T1000 (cell line): ENCODE measurements at places on chromosomes 1 and 21.

DNA sequence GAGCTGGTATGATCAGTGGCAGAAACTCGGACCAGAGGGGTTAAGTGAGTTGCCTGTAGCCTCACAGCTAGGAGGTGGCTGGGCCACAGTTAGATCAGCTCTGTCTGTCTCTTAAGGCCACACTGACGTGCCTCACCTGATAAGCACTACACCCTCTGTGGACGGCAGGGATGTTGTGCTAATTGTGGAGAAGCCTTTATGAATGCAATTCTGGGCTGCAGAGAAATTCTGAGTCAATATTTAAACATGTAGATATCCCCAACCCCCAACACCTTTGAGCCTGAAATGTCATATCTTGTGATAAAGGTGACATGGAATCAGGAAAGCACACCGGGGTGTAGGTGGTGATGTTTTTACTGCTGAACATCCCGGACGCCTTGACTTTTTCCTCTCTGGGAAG, 88.3 kb downstream of the KCNJ6 start:
- DNase-seq = no peak

DNA sequence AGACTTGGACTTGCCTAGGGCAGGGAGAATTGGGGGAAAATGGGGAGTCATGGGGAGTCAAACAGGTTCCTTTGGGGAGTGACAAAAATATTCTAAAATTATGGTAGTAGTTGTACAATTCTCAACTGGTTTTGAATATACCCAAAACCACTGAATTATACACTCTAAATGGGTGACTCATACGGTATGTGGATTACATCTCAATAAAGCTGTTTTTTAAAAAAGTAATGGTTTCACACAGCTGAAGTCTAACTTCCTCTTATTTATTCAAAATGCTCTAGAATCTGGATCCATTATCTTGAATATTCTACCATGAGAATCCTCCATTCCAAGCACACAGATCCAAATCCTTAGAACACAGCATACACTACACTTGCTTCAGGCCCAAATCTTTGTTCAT, 11.1 kb downstream of the EIF4G3 start:
- no peak for DNase-seq

DNA sequence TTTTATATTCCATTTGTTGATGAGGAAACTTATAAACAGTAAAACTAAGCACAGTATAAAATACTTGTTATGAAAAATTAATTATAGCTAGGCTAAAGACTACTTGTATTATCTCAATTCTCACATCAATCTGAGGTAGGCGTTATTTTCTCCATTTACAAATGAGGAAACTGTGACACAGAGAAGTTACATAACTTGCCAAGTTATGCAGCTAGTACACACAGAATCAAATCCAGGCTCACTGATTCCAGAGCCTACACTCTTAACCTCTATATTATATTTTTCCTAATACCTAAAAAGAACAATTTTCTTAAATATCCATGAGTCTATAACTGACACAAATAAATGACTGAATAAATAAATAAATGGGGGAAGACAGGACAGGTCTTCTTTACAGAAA, 11.2 kb upstream of the VPS45 start:
- DNase-seq = no peak

- DNase-seq = no peak
Measured at GRCh38 chr1:217049721-217050120, 326.5 kb upstream of the ESRRG start.

GRCh38 chr1:92030656-92031107, 897 bp downstream of the EPHX4 start:
- DNase-seq = peak; percentile 29

DNA sequence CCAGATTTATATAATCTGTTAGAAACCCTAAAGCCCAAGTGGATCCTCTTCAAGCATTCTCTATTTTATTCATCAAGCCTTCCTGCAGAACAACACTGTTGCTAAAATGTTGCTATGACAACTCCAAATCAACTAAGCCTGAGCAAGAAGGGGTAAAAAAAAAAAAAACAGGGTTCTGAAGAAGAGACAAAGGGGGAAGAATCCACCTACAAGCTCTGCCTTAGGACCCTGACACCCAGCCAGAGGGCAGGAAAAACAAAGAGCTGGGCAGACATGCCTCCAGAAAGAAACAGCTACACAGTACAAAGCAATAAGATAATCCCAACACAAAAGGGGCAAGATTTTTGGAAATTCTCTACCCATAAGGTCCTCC, 1.3 kb downstream of the USF1 start:
- no peak for DNase-seq

DNA sequence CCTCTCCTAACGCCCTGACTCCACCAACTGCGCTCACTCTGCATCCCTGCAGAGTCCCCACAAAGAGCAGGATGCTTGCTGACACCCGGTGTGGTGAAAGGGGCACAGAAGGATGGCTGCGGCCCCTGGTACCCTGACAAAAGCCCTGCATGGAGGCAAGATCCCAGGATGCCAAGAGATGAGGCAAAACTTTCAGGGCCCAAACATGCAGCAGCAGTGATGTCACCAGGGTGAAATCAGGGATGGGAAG, 36.6 kb downstream of the SLC9A1 start:
- no peak for DNase-seq

DNA sequence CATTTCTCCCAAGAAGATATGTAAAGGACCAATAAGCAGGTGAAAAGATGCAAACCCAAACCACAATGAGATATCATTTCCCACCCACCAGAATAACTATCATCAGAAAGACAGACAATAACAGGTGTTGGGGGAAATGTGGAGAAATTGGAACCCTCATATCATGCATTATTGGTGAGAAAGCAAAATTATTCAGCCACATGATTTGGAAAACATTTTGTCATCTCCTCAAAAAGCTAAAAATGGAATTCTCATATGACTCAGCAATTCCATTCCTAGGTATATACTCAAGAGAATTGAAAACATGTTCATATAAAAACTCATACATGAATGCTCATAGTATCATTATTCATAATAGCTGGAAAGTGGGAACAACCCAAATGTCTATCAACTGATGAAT, 25.1 kb upstream of the RNF186 start:
- no peak for DNase-seq

DNA sequence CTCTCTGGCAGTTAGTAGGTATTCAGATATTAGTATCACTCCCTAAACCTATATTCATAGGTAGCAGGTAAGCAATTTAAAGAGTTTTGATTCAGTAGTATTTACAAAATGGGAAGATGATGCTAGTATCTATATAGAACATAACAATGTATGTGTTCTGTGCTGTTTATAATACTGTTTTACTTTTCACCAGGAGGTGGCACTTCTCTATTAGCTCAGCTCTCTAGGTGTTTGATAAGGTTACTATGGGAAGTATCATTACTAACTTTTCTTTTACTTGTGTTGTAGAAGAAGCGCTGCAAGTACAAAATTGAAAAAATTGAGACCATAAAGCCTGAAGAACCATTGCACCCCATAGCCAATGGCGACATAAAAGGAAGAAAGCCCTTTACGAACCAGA, 49.4 kb upstream of the FASLG start:
- DNase-seq = no peak

GRCh38 chr1:20992322-20993056, 184.2 kb downstream of the EIF4G3 start:
- DNase-seq = no peak

- no peak for DNase-seq
Measured at GRCh38 chr1:228969953-228970800, 234.9 kb downstream of the RHOU start.

GRCh38 chr1:67618285-67619018, 66.5 kb upstream of the GADD45A start:
- no peak for DNase-seq

GRCh38 chr1:21335750-21336224, 45.5 kb upstream of the ECE1 start:
- DNase-seq = peak; percentile 51

DNA sequence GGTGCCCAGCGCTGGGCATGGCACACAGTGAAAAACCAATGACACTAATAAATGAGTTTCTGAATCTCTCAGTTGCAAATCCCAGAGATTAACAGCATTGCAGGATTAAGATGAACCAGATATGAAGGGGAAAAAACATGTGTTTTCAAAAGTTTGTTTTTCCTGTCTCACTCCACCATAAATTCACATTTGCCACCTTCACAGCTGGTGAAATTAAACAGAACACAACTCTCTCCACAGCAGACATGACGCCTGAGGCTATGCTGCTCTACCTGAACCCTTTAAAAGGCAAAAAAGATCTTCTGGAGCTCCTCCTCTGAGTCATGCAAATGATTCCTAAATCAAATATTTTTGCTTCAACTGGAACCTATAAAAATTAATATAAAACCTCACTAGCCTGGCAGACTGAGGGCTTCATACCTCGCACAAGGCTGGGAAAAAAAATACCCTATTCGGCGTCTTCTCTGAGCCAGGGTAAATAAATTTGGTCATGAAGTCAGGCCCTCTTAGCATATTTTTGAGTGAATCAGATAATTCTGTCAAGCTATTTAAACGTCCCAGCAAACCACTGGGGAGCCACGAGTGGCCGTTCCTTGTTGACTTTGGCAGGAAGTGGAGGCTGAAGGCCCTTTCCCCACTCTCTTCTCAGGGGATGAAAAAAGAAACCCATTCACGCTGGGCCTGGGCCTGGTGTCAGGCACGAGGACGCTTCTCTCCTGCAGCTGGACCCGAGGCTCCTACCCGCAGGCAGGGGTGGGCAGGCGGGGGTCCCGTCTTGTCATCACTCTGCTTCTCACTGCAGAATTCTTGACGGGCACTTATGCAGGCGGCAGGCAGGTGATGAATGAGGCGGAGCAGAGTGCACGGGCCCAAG, 53.0 kb downstream of the DMRTB1 start:
- no peak for DNase-seq

- no peak for DNase-seq
Measured at GRCh38 chr21:36149788-36150711, 6.6 kb upstream of the DOP1B start.

- DNase-seq = no peak
Measured at GRCh38 chr1:183810121-183810520, 5.2 kb downstream of the RGL1 start.

DNA sequence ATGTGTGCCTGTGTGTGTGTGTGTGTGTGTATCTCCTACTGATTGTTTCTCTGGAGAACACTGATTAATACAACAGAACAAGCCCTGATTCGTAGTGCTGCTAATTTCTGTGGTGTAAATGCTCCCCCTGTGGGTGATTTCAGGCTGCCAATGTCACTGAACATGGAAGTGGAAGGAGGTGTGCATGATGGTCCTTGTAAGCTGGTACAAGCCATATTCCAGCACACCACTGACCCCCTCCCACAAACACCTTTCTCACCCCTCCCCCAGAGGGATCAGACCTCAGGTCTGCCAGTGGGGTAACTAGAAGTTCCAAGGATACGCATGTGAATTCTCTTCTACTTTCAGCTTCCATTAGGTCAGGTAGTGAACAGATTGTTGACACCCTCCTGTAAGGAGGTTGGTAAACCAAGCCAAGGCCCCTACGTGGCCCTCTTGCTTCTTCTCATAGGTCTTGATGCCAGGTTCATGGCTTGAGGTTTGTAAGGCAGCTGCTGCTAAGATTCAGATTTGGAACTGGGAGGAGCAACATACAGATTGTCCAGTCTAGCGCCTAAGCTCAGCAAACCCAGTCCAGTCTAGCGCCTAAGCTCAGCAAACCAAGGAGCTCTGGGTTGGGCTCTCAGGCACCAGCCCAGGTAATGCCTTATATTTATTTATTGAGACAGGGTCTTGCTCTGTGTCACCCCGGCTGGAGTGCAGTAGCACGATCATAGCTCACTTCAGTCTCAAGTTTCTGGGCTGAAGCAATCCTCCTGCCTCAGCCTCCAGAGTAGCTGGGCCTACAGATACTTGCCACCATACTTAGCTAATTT, 38.7 kb downstream of the DHCR24 start:
- DNase-seq = no peak

GRCh38 chr1:67850151-67850551, 16.9 kb upstream of the GNG12 start:
- peak; percentile 36 for DNase-seq

- DNase-seq = no peak
Measured at GRCh38 chr1:47465605-47466004, 27.8 kb downstream of the FOXD2 start.

GRCh38 chr1:227845147-227845458, 29.6 kb downstream of the PRSS38 start:
- DNase-seq = no peak

GRCh38 chr1:225712391-225712790, 59.5 kb upstream of the ENAH start:
- DNase-seq = no peak

GRCh38 chr1:1799716-1800115, 21.4 kb upstream of the NADK start:
- no peak for DNase-seq

DNA sequence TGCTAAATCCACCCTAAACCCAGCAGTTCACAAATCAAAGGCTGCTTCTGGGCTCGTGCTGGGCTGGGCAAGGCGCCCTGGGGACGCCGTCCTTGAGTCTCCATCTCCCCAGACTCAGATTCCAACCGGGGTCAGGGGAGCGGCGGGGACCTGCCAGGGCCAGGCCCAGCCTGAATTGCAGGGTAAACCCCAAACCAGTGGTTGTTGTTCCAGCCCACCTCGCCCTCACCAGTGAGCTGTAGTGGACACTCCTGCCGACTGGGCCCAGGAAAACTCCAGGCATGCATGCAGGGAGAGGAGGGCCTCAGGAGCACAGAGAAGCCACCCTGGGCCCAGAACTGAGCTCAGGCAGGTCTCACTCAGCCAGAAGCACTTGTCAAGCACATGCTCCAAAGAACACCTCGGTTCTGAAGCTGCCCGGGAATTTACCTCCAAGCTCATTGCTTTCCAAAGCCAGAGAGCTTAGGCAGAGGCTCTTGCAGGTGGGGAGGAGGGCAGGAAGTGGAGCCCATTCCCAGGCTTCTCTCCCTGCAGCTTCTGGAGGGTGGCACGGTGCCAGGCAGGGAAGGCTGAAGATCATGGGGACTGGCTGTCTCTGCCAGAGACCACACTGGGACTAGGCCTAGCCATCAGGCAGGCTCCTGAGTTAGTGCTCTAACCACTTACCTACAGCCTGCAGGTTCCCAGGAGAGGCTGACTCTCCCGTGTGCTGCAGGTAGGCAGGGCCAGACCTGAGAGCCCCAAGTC, 437.0 kb downstream of the MATN1 start:
- no peak for DNase-seq

DNA sequence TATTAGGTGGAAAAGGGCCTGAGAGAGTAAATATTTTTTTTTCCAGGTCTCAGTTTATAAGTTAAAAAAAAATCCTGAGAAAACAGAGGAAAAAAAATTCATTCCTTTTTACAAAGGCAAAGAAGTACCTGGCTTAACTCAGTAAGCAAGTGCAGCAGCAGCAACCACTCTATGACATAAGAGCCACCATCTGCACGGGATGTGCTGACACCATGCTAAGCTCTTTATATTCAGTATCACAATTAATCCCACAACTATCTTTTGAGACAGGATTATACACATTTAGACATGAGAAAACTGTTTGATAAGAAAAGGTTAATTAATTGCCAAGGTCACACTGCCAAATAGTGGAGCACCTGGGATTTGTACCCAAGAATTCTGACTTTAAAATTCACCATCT, 13.4 kb upstream of the DPT start:
- no peak for DNase-seq

DNA sequence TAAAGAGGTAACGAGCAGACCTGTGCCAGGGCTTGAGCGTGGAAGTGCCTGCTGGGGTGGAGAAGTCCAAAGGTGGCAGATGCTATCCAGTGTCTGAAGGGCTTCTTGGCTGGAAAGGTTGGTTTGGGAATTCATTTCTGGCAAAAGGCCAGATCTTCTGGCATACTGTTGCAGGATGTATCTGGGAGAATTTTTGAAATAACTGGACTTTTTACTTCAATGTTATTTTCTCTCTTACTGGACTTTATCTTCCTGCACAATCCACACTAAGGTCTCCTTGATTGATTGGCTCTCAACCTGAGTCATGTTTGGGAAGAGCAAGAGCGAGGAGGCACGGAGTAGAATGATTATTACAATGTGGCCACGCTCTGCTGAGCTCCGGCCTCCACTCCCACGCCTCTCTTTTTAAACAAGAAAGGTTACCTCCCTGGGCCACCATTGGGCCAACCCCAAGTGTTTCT, 278.4 kb downstream of the TM2D1 start:
- no peak for DNase-seq
